Stimulated activated CD4-positive, alpha-beta T cell treated with anti-CD3 and anti-CD28 coated beads, Interleukin-12 subunit alpha, Interleukin-12 subunit beta, amount 100 ng/mL, for 4 hours (primary cell): ENCODE measurements at places on chromosomes 7 and 10.

DNA sequence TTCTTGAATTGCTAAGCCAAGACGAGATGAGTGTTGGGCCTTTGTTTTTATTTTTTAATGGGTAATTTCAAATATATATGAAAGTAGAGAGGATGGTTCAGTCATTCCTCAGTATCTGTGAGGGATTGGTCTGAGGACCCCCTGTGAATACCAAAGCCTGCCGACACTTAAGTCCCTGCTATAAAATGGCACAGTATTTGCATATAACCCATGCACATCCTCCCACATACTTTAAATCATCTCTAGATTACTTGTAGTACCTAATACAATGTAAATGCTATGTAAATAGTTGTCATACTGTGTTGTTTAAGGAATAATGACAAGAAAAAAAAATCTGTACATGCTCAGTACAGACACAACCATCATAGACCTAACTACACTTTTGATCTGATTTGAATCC lies 73.4 kb downstream of the NOD1 start:
- DNase-seq = no peak

DNA sequence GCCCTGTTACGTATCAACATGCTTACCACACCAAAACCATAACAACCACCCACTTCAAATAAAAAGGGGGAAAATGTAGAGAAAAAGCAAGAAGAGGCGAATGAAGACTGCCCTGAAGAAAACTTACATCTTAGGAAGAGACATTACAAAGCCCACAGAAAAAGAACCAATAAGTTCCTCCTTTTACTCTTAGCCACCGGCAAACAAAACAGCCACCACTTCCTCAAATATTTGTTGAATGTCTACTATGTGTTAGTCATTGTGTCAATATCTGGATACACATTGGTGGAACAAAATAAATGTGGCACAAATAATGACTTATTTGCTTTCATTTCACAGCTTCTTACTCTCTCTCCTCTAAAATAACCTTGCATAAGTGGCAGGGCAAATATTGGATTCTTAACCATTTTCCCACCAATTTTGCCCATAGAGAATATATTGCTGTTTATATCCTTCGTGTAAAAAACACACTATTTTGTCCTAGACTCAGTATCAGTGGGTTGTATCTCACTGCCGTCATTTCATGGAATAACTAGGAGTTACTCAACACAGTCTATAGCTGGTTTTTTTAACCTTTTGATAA lies 106.8 kb downstream of the ANK3 start:
- no peak for DNase-seq

DNA sequence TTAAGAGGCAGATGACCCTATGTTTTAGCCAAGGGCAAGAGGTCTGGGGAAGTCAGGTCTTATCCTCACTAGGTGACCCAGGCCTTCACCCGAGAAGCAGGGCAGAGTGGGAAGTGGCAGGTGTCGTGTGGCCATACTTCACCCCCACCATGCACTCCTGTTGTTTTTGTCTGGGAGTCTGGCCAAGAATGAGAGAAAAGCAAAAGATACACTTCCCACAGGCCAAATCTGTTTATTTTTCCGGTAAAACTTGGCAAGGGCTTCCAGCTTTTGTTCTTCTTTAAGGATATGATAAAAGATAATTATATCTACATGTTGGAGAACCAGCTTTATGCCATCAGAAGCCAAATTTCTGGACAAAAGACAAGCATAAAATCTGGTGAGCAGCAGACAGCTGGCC lies 137.4 kb upstream of the CDC14C start:
- DNase-seq = no peak

DNA sequence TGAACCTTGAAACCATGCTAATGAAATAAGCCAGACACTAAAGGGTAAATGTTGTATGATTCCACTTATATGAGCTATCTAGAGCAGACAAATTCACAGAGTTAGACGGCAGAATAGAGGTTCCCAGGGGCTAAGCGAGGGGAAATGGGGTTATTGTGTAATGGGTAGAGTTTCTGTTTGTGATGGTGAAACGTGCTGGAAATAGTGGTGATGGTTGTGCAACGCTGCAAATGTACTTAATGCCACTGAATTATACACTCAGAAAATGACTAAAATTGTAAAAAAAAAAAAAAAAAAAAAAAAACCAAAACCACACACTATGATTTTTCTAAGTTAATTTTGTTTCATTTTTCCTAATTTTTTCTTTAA lies 30.0 kb downstream of the SFXN4 start:
- no peak for DNase-seq

- DNase-seq = no peak
Observed at GRCh38 chr10:65496541-65496940, 1429.3 kb upstream of the LRRTM3 start.

DNA sequence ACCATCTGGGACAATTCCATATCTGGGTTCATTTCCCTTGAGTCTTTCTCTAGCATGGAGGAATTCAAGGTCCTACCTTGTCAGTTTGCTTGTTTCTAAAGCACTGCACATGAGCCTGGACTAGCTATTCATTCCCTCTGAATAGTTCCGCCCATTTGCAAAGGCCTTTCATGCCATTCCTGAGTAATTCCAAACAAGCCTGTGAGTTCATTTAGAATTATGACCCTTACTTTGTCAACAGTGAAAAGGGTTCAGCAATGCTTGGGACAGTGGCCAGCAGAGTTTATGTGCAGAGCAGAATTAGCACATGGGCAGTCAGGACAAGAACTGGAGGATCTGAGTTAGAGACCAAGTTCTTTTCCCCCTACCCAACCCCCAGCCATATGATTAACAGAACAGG lies 27.9 kb upstream of the CRTAC1 start:
- DNase-seq = no peak

GRCh38 chr10:74263996-74264395 lies 113.0 kb downstream of the ADK start:
- no peak for DNase-seq

GRCh38 chr7:30041526-30042269 lies 13.5 kb downstream of the PLEKHA8 start:
- no peak for DNase-seq

GRCh38 chr7:27248911-27249723 lies 6.5 kb downstream of the EVX1 start:
- no peak for DNase-seq
